ENCODE measurements at places on chromosomes 5 and 9.

DNA sequence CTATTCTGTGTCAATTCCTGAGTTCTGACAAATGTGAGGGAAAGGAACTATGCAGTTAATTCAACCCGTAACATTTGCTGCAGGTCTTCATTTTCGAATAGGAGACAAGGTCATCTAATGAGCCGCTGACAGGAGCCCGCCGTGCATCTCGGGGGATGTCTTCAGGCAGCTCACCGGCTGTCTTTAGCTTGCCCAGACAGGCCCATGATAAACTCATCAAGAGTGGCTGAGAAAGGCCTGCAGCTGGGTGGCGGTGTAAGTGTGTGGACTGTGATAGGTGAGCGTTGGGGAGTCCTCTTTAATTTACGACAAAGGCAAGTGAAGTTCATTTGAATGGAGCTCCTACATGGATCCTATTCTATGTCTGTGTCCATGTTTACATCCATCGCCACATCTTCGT, 190.5 kb downstream of the ADCY2 start:
- no peak for DNase-seq

GRCh38 chr9:122059955-122060324, 33.2 kb downstream of the TTLL11 start:
- no peak for DNase-seq

DNA sequence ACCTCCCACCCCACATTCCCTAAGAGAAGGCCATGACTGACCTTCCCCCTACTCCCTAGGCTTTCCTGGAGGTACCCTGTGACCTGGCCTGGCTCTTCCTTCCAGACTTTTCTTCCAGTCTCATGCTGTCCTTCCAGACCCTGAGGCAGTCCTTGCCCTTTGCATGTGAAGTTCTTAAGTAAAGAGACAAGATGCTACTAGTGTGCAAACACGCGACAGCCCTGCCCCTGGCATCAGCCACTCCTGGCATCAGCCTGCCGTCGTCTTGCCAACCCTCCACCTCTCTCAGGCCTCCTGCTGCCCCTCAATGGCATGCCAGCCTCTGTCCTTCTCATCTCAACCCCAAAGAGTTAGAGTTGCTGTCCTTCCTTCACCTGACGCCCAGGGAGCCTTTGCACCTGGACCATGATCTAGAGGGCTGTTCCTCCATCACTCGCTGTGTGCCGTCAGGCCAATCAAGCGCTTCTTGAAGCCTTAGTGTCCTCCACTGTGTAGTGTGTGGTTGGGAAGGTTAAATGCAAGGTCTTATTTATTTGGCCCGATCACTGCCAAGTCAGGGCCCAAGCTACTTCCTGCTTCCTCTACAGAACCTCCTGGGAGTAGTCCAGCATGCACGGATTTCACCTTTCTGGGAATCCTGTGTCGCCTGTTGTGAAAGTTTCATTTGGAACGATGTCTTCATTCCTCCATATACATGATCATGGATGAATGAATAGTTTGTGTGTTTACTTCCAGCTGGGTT, 61.9 kb downstream of the WWC1 start:
- DNase-seq: no peak

DNA sequence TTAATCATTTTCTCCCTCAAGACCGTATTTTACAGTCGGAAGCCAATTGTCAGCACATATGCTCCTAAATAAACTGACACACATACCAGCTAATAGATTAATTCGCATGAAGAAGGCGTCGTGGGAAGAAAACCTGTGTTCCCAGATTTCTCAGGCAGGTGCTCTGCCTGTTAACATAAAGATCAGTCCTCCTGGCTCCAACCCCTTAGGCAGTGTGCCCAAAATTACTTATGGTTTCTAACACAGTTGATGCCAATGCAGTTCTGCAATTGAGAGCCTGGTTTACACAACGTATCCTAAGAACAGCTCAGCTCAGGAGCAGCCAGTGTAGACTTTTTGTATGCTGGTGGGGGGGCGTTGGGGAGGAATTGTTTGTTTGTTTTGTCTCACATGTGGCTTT, 208.3 kb downstream of the ENC1 start:
- no peak for DNase-seq

DNA sequence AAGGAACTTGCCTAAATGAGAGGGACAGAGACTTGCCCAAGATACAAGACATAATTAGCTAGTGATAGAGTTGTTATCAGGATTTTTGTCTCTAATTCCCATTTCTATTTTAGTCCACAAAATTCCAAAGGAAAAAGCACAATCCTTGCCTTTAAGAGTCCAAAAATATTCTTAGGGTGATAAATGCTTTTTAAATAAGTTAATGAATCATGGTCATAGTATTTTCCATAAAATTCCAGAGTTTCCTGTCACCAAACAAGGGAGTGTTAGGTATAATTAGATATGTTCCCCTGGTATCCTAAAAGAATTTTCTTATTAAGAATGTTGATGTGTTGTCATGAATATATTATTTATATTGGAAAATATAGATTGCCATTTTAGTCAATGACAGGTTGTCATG, 21.8 kb upstream of the CEP72 start:
- DNase-seq: no peak

- DNase-seq: no peak
These were observed 97.5 kb downstream of the PIP5K1B start for GRCh38 chr9:68802525-68803015.

DNA sequence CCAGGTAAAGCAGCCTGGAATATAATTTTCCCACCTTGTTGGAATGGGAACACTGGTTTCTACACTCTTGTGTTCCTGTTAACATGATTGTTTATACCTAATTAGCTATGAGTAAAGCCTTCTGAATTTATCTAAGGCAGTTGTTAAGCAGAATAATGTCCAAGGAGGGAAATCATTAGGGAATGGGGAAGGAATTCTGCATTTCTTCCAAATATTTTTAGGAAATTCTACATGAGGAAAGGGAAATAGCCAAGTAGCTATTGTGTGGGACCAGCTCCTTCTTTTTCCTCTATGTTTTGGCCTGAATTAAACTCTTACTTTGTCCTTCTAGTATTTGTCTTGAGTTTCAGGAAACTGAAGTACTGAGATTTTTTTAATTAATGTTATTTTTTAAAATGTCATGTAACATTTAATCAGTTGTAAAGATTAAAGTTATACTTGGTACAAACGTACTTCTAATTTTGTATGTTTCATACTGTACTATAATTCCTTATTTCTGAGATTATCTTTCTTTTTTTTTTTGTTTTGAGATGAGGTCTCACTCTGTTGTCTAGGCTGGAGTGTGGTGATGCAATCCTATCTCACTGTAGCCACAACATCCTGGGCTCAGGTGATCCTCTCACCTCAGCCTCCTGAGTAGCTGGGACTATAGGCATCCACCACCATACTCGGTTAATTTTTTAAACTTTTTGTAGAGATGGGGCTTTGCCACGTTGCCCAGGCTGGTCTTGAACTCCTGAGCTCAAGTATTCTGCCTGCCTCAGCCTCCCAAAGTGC, 28.5 kb downstream of the ANKDD1B start:
- DNase-seq: no peak

- DNase-seq: no peak
These were observed 211.2 kb downstream of the CD180 start for GRCh38 chr5:66985417-66985816.

DNA sequence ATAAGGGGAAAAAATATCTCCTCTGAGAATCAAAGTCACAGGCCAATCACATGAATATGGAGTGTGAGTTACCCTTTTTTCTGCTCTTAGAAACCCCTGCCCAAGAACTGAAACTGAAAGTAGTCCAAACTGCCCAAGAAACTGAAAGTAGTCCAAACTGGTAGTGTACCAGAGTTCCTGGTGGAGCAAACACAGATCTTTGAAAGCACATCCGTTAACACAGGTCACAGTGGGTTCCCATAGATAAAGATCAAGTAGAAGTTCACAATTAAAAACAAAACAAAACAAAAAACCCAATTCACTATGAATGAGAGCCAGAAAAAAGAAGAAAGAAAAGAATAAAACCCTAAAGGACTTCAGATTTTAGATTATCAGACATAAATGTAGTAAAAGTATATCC, 332.4 kb upstream of the EFNA5 start:
- no peak for DNase-seq

- DNase-seq: no peak
These were observed 11.8 kb upstream of the ENTREP1 start for GRCh38 chr9:69313175-69313574.

- no peak for DNase-seq
These were observed 35.2 kb upstream of the SPATA31C2 start for GRCh38 chr9:88173378-88173999.

DNA sequence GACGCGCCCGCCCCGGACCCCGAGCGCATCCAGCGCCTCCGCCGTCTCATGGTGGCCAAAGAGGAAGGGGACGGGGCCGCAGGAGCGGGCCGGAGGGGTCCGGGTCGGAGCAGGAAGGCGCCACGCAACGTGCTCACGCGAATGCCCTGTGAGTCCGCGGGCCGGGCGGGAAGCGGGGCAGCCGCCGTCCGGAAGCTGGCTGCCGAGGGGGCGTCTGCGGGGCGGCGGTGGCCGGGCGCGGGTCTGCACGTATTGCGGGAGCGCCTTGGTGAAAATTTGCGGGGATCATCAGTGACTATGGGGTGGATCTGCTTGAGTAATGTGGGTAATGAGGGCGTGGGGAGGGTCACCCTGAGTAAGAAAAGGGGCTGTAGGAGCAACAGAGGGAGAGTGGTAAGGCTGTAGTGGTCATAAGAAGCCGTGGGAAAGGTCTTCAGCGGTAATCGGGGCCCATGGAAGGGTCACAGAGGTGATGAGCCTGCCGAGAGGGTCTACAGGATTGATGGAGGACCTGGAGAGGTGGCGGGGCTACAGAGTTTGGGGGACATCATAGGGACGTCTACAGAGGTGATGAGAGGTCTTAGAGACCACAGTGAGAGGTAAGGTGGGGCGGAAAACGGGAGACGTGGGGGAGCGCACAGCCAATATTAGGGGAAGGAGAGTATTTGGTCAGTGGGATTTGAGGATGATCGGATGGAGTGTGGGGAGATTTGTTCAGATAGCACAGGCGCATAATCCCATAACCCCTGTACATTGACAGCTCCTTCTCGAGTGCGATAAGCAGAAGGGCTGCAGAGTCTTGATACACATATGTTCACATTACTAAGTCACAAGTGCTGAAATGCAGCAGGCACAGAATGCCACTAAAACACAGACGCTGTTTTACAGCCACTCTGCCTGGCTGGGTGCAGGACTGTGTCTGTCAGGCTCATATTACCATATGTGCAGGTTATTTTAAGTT, 819 bp downstream of the LSM11 start:
- DNase-seq: no peak

DNA sequence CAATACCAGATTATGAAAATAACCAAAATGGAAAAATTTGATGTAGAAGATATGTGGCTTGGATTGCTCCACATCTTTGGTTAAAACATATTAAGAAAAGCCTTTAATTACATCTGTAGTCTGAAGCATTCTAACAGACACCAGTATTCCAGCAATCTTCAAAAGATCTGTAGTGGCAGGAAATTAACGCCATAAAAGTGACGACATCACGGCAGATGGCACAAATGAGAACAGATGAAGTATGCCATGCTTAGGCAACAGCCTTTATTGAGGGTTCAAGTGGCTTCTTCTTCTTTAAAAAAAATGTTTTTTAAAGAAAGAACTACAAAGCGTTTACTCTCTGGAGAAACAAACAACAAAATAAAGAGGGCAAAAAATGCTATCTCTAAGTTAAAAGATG, 164.2 kb downstream of the MEF2C start:
- DNase-seq: no peak

DNA sequence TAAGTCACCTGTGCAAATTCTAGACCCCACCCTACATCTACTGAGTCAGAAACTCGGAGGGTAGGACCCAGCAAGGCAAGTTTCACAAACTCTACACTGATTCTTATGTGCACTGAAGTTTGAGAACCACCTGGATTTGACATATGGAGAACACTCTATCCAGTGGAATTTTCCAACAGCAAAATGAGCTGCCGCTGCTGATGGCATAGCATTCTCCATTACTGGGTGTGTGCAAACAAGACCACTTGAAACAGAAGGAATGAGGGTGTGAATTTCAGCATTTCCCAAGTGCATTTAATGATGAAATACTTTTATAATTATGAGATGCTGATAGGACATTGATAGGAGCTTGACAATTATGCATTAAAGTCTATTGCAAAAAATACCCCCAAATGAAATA, 229.1 kb upstream of the IL12B start:
- DNase-seq: no peak

GRCh38 chr5:53116597-53116996, 7.0 kb upstream of the MOCS2 start:
- DNase-seq: no peak

DNA sequence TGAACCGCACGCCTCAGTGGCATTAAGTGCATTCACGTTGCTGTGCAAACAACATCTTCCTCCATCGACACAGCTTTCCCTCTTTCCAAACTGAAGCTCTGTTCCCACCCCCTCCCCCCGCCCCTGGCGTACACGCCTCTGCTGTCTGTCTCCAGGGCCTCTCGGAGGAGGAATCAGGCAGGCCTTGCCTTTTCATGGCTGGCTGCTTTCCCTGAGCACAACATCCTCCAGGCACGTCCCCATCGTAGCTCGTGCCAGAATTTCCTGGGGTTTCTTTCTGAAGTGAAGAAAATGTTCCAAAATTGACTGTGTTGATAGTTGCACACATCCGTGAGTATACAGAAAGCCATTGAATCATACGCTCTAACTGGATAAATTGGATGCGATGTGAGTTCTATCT, 22.3 kb upstream of the TMEM250 start:
- DNase-seq: no peak

DNA sequence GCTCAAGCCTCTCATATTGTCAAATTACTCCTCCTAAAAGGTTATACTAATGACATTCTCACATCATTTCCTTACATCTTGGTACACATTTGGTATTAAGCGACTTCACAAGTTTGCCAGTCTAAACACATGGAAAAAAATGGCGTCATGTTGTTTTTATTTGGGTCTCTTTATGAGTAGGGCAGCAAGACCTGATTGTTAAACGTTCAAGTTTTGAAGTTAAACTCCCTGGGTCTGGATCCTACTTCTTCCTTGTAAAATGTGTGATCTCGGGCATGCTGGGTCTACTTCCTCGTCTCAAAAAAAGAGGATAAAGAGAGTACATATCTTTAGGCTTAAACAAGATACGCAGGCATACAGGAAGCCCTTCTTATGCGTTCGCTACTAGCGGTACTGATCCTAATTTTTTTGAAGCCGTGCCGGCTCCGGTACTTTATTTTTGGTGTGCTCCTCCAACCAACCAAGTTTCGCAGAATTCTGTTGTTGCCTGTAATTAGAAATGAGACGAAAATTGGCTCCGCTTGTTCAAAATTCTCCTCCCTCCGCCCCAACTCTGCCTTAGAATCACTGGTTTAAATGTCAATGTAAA, 596 bp upstream of the CDC37L1 start:
- DNase-seq: no peak

- DNase-seq: no peak
These were observed 5.4 kb upstream of the MOCS2 start for GRCh38 chr5:53114988-53115387.

DNA sequence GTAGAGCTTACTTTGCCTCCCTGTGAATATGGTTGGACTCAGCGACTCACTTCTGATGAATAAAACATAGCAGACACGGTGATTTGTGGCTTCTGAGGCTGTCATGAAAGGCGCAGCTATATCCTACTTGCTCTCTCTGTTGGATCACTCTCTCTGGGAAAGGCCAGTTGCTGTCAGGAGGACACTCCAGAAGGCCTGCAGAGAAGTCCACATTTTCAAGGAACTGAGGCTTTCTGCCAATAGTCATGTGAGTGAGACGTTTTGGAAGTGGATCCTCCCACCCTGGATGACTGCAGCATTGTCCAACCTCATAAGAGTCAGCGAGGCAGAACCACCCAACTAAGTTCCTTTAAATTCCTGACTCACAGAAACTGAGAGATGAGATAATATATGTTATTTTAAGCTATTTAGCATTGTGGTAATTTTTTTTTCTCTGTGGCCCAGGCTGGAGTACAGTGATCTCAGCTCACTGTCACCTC, 156.0 kb upstream of the MAST4 start:
- DNase-seq: no peak
